ENCODE measurements at places on chromosomes 3 and 15. TPM values are rescaled to one million over a fixed set of nuclear protein-coding genes. Genes with fewer than 3 reads are reported as not detected.

Gene GREM1
- not detected for total RNA-seq

Gene EPHB1
- total RNA-seq, result 1.9 TPM

Gene STARD9
- 0.41 TPM for total RNA-seq

Gene TRH
- total RNA-seq, result not detected

Gene CPNE9
- total RNA-seq, result not detected

Gene EFHB
- 1.8 TPM for total RNA-seq

Gene C3orf52
- total RNA-seq, result 8.8 TPM

Gene ST8SIA2
- not detected for total RNA-seq

Gene SAXO2
- not detected for total RNA-seq

Gene CTXN2
- not detected for total RNA-seq

Gene ZNF620
- total RNA-seq, result 1.0 TPM

Gene IL17RB
- total RNA-seq, result 2.7 TPM

Gene MORC1
- total RNA-seq, result not detected

Gene MDFIC2
- total RNA-seq, result not detected

Gene KBTBD8
- total RNA-seq, result not detected

Gene CCDC191
- total RNA-seq, result 0.14 TPM

Gene FBXW12
- total RNA-seq, result not detected

Gene SMCO1
- not detected for total RNA-seq

Gene SUCNR1
- total RNA-seq, result not detected

Gene RARRES1
- total RNA-seq, result not detected

Gene ATP2B2
- not detected for total RNA-seq

Gene AP3B2
- 6.7 TPM for total RNA-seq

Gene UROC1
- not detected for total RNA-seq

Gene C2CD4B
- total RNA-seq, result not detected

Gene ATP8B4
- total RNA-seq, result not detected

Measured in Caki2 (cell line).